ENCODE measurements at places on chromosomes 3 and 15.

DNA sequence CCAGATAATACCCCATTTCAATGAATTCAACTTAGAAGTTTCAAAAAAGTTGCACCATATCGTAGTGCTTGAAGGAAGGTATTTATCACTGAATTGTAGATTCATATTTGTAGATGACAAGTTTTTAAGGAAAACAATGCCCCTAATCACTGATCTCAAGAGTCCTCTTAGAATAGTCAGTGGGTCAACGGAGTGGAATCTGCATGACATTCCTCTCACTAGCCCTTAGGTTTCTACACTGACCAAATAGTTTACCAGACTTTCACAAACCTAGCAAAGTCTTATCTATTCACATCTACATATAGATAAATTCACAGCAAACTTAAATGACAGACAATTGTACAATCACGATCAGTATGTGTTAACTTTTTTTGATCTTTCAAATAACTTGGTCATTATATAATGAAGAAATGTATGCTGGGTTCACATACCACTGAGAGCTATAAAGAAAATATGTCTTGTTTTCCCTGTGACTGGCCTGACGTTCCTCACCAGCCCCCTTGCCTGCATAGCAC lies 35.7 kb upstream of the PHLDB2 start:
- DNase-seq: no peak

DNA sequence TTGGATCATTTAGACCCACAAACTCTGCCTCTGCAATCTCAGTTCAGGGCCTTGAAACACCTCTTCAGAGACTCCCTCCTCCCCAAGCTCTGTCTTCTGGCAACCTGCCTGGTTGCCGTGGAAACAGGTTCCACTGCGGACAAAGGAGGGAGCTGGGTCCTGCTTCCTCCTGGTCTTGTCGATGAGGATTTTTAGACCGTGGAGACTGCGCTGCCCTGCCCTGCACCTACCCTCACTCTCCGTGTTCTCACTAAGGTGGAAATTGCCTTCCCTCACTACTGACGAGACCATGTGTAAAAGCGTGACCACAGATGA lies at the start of gene RTP1:
Gene RTP1 (plus strand): TSS at position 152 of the 315 bp plus-strand sequence. CDS start 30 bp downstream, at position 182.
- DNase-seq: no peak

DNA sequence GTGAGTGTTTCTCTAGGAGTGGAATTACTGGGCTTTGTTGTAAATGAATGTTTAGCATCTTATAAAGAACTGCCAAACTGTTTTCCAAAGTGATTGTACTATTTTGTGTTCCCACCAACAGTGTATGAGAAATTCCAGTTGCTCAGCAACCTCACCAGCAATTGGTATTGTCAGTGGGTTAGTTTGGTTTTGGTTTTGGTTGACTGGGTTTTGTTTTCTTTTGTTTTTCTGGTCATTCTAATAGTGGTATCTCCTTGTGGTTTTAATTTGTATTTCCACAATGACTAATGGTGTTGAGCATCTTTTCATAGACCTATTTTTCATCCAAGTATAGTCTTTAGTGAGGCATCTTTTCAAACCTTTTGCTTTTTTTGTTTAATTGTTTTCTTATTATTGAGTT lies 27.1 kb downstream of the FILIP1L start:
- no peak for DNase-seq

GRCh38 chr15:39388118-39388517 lies 192.8 kb upstream of the THBS1 start:
- no peak for DNase-seq

DNA sequence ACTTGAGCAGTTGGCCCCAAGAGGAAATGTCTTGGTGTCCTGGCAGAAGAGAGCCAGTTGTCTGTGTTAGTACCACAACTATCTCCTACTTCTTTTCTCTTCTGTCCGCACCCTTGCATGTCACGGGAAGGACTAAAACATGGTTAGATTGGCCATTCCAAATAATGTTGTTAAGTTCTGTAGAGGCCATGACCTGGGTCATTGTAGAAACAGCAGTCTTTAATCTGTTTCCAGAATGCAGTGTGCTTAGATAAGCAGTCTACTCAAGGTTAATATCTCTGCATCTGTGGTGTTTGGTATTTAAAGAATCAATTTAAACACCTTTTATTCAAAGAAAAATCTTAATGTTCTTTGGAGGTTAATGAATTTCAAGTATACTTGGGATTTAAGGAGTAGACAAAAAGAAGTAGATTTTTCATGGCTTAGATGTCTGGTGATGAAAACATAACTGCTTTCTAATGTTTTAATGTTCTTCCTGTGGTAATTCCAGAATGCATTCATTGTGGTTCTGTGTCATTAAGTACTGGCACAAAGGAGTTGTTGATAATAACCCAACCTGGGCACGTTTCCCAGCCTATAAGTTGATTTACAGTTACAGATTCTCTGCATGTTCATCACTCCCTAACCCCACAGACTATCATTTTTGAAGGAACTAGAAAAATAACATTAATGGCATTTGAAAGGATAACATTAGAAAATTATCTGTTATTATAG lies 58.9 kb downstream of the TMEM108 start:
- no peak for DNase-seq

DNA sequence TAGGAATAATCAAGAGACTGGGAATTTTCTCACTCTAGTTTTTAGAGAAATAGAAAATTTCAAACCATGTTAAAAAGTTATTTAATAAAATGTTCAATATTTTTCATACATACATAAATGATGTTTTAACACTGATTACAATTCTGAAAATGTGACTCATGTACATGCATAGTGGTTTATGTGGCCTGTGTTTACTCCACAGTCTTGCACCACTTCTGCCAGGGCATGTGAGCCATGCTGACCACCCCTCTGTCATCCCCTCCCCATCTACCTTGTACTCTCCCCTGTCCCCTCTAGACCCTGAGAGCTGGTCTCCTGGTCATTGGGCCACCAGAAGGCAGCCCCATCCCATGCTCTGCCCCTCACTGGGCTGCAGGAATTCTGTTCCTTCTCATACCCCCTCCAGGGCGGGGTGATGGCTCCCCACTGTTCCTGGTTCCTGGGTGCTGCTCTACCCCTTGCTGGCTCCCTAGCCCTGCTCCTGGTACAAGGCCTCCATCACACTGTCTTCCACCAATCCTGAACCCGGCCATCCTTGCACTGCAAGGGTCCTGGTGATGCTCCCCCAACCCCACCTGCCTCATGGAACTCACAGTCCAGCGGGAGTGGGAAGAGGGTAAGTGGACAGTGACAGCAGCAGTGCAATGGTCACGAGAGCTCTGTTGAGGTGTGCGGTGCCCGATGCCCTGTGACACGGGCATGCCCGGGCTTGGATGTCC lies 24.2 kb upstream of the SLC41A3 start:
- DNase-seq: no peak

- DNase-seq: no peak
These were observed 271.9 kb downstream of the SUCLG2 start for GRCh38 chr3:67382536-67382935.
